ENCODE measurements at places on chromosomes 4 and X.
A peak's percentile ranks its signal among the peaks of the same experiment; 100 is the strongest.

DNA sequence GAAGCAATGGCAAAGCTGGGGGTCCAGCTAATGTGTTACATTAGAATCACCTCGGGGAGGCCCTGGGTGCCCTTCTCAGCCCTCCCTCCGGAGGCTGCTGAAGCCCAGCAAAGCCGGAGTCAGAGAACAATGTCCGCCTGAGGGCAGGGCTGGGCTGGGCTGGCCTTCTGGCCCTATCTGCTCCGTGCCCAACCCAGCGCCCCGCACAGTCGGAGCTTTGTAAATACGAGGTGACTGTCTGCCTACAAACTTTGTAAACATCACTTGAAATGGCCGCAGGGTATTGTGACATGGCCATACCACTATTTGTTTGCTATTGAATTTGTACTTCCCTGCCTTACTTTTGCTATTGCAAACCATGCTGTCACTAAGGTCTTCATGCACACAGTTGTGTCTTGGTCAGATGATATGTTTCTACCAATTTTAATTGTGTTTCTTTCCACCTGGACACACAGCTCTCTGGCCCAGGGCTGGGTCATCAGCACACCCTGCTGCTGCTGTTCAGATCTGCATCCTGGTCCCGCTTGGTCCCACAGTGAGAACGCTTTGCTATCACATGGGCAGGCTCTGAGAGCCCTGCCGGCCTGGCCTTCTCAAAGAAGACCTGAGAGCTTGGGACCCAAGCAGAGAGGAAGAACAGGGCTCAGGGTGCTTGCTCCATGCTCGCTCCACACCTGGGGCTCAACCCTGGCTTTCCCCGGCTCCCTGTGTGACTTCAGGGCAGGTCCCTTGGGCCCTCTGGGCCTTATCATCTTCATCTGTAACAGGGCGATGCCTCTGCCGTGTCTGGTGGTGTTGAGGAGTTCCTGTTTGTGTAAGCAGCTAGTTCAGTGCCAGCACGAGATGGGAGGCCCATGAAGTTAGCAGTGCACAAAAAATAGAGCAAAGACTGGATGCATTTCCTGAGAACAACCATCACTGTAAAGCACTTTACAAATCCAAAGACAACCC, 2.3 kb downstream of the S100P start:
- DNase-seq: peak; percentile 19

DNA sequence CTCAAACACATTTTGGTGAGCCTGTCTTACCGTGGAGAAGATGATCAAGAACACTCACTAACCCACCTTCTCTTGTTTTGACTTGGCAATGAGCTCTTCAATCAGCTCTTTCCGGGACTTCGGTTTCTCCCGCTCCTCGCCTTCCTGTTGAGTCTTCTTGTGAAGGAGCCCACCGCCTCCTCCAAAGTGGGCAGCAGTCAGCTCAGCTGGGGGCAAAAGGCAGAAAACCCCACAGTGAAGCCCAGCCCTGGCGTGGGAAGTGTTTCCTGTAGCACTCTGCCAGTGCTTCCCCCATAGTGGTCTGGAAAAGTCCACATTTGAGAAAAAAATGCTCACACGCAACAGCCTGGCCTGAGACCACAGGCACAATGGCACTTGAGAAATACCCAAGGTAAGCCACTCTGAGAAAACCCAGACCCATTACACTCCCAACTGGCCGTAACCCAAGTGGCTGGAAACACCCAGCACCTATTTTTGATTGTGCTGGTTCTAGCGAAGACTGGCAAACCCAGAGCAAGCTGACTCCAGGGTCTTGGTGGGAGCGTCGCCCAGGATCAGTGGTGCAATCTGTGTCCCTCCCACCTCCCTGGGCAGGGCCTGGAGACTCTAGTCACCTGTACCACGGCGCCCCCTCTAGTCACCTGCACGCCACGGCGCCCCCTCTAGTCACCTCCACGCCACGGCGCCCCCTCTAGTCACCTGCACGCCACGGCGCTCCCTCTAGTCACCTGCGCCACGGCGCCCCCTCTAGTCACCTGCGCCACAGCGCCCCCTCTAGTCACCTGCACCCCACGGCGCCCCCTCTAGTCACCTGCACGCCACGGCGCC, 8.6 kb downstream of the NOP14 start:
- no peak for DNase-seq

DNA sequence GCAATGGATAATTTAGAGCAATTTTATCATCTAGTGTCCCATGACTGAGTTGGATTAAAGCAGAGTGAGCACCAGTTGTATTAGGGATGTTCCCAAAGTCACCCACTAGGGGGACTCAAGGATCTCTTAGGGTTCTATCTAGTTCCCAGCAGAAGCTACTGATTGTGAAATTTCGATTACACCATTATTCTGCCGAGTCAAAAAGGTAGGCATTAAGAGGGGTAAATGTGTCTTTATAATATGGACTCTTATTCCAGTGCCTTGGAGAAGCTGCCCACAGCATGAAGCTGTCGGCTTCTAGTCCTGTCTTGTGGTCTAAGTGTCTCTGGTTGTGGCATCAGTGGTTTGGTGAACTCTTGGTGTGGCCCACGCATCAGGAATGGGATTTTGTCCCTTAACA, 53.3 kb downstream of the RGS12 start:
- no peak for DNase-seq

DNA sequence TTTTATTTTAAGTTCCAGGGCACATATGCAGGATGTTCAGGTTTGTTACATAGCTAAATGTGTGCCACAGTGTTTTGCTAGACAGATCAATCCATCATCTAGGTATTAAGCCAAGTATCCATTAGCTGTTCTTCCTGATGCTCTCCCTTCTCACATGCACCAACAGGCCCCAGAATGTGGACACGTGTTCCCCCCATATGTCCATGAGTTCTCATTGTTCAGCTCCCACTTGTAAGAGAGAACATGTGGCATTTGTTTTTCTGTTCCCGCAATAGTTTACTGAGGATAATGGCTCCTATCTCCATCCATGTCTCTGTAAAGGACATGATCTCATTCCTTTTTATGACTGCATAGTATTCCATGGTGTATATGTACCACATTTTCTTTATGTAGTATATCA, 374.8 kb upstream of the FAT1 start:
- DNase-seq: no peak

- no peak for DNase-seq
Observed at GRCh38 chr4:152360045-152360410, 175.9 kb downstream of the FBXW7 start.

DNA sequence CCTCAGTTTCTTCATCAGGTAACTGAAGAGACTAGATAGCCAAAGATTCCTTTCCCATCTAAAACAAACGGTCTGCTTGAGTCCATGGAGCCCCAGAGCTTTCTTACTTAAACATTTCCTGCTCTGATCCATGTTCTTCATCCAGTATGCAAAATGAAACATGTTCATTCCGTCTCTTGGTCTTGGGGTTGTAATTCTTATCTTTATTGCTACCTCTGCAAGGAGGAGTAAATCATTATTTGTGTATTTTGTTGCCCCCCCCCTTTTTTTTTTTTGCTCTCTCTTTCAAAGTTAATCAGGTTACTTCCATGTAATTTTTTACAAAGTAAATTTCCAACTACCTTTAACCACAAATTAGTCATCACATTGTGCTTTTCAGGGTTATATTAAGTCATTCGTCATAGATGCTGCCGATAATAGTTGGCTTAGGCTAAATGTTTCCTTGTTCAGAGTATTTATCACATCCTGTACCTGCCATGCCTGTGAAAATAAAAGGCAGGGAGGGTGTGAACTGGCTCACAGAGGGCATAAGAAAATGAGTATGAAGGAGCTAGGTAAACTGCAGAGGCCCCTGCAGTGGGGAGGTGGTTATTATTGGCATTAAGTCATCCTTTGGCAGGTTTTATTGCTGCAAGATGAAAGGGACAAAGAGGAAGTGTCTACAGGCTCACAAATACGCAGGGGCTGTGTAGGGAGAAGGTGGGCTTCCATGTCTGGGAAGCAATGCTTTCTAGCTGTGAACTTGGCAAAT, 76.7 kb upstream of the HS3ST1 start:
- no peak for DNase-seq

- DNase-seq: no peak
Observed at GRCh38 chr4:140816806-140817510, 60.8 kb upstream of the TBC1D9 start.

Data from NCI-H774 (cell line).